T-helper 2 cell (primary cell): ENCODE measurements at places on chromosomes 1 and 21.

DNA sequence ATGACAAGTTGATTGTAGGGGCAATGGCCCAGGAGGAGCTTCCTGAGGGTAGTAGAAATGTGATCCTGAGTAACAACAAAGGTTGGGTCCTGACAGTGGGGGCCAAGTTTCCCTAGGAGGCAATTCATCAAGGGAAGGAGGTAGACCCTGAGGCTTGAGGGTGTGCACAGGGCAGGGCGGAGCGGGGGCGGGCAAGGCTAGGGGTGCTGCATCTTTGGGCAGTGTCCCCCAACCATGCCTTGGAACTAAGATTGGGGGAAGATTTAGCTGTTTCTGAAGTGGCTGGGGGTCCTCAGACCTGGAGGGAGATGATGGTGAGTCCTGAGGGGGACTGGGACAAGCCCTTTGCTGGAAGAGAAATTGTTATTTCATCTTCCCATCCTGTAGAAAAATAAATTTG, 50.9 kb downstream of the HUNK start:
- no peak for DNase-seq

DNA sequence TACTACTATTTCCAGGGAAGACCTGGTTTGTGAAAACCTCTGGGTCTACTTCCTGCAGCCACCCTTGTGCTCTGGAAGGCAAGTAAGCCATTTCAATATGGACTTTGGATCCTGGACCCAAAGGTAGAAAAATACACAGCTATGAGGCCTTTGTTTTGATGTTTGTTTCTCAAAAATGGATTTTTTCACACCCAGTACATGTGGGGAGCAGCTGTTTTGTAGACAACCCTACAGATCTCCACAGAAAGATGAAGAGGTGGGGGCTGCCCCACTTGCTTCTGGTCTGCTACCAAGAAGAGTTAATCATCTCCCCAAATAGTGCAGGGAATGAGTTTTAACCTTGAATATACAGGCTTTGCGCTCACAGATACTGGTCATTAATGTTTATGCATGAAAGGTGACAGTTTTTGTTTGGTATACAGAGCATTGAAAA, 29.2 kb downstream of the ZNF281 start:
- no peak for DNase-seq

GRCh38 chr1:78223417-78224215, 177.8 kb downstream of the GIPC2 start:
- DNase-seq = no peak

- DNase-seq = no peak
These were observed 647.7 kb downstream of the KCNT2 start for GRCh38 chr1:195960580-195960979.

GRCh38 chr1:109817881-109818270, 54.2 kb upstream of the EPS8L3 start:
- DNase-seq = no peak

DNA sequence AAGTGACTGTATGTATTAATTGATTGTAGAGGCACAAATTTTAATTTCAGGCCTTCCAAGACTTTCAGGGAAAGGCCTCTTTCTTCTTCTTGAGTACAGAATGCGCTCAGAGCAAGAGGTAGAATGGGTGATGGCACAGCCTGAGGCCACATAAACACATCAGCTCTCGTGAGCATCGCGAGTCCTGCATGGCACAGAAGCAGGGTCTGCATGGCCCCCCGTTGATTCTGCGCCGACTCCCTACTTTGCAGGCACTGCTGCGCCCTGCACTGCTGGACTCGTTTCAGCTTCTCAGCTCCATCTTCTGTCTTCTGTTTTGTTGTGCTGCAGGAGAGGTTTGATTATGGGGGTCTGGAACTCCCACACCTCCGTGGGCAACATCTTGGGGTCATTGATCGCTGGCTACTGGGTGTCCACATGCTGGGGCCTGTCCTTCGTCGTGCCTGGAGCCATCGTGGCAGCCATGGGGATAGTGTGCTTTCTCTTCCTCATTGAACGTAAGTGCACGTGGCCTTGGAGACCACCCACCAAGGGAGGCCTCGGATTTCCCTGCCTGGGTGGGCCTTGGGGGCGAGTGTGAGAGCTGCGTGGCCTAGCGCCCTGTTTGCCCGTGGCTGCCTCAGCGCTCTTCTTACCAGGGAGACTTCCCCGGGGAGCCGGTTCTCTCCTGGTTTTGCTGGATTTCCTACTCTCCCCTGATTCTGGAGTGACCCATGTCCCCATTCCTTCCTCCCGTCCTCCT, 29.6 kb downstream of the SLC37A1 start:
- no peak for DNase-seq

GRCh38 chr1:67348586-67349252, 41.0 kb downstream of the IL12RB2 start:
- DNase-seq = no peak

GRCh38 chr1:159881622-159882526, 18.1 kb downstream of the CFAP45 start:
- no peak for DNase-seq

- no peak for DNase-seq
These were observed 15.2 kb downstream of the CDCP2 start for GRCh38 chr1:54137534-54138061.

DNA sequence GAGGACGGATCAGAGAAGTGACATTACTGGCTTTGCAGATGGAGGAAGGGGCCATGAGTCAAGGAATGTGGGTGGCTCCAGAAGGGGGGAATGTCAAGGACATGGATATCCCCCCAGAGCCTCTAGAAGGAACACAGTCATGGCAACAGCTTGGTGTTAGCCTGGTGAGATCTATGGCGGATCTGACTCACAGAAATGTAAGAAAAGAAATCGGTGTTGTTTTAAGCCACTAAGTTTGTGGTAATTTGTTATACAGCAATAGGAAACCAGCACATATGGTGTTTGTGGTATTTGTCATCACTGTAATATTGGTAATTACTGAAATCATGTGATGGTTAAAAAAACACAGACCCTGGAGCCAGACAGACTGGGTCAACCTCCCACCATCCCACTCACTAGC, 236.2 kb downstream of the SETD4 start:
- DNase-seq = no peak

GRCh38 chr21:32082466-32082865, 196.4 kb downstream of the MIS18A start:
- DNase-seq = no peak

- DNase-seq = no peak
These were observed 333.0 kb upstream of the KAZN start for GRCh38 chr1:14265495-14265894.

GRCh38 chr1:102891868-102892625, 216.3 kb downstream of the COL11A1 start:
- no peak for DNase-seq
